Activated T-cell treated with anti-CD3 and anti-CD28 coated beads for 1 hour (primary cell): ENCODE measurements at places on chromosomes 4 and X.

DNA sequence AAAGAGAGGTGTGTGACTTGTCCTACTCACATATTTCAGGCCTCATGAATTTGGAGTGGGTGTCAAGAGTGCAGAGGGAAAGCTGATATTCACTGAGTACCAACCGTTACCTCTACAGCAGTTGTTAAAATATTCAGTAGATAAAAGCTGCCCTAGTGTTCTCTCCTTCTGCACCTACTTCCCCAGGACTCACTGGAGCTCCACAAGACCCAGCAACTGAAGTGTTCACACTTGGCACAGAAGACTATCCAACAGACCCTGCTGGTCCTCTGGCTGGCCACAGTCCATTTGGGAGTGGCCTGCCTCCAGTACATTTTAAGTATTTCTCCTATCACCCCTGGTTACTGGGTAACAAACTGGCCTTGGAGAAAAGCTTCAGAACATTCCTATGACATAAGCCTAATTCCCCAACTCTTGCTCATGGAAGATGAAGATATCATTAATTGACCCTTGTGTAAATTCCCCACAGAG lies 70.8 kb downstream of the PPARGC1A start:
- DNase-seq, result no peak

DNA sequence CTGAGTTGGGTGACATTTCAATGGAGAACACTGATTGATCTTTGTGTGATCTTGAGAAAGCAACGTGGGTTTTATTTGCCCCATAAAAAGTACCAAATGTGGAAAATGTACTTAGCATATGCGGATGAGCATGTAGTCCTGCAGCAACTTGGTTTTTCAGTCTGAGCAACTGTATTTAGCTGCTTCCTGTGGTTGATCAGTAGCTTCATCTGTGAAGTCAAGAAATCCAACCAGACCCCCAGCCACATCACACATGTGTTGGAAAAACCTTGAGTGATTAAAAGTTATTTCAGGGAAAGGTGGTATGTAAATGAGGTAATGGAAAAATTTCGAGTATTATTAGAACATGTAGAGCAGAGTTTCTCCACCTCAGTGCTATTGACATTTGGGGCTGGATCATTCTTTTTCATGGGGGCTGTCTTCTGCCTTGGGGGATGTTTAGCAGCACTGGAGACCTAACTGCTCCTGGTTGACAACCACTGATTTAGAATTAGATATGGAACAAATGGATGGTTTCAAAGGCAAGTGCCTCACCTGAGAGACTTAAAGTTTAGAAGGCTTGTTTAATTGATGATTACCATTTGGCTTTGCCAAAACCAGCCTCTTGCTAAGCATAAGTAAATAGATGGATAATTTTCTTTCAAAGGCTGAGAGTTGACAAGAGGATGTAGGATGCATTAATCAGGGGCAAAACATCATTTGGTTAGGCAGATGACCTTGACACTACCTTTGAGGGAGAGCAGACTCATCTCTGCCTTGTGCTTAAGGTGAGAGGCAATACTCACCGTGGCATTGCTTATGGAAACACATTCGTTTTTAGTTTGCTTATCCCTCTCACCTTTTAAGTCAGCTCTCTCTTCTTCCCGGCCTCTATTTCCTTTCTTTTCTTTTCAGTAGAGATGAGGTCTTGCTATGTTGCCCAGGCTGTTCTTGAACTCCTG lies 193.0 kb upstream of the RPS6KA3 start:
- no peak for DNase-seq

- DNase-seq, result no peak
Measured at GRCh38 chr4:87128006-87128705, 92.3 kb downstream of the KLHL8 start.

GRCh38 chr4:68655764-68656444 lies 14.5 kb downstream of the UGT2B15 start:
- no peak for DNase-seq

DNA sequence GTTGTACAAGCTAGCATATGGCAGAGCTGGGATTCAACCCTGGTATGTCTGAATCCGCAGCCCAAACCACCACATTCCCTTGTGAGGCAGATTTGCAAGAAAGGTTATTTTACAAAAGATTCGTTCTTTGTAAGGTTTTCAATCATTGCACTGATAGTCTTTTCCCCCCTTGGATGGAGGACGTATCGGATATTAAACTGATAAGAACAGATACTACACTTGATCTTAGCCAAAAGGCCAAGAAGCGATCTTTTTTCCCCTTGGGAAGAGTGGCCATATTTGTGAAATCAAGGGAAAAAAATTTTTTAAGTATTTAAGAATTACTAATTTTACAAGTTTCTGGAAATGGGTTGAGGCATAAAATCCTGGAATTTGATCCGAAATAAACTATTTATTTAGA lies 34.4 kb upstream of the MSMO1 start:
- no peak for DNase-seq

DNA sequence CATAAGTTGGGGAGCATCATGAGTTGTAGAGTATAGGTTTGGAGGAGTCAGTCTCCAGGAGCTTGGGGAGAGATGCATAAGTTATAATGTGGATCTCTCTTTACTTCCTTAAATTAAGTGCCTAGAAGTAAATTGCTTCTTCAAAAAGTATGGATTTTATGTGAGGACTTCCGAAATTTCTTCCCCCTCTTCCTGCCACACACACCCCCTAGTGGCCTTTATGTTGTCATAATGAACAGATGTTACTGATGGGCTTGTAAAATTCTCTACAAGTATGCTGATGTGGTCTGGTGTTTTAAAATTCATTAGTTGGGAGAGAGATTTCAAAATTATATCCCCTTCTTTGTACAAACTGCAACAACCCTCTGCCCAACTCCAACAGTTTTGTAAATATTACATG lies 2.3 kb upstream of the METTL14 start:
- no peak for DNase-seq

GRCh38 chrX:53452812-53453211 lies 18.6 kb upstream of the HSD17B10 start:
- no peak for DNase-seq

DNA sequence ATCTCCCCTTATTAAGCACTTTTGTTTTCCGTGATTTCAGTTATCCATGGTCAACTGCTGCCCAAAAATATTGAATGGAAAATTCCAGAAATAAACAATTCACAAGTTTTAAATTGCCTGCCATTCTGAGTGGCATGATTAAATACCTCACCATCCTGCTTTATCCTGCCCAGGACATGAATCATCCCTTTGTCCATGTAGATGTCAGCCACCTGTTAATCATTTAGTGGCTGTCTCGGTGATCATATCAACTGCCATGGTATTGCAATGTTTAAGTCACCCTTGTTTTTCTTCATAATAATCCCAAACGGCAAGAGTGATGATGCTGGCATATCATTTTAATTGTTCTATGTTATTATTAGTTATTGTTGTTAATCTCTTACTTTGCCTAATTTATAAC lies 79.8 kb upstream of the LHFPL1 start:
- no peak for DNase-seq

DNA sequence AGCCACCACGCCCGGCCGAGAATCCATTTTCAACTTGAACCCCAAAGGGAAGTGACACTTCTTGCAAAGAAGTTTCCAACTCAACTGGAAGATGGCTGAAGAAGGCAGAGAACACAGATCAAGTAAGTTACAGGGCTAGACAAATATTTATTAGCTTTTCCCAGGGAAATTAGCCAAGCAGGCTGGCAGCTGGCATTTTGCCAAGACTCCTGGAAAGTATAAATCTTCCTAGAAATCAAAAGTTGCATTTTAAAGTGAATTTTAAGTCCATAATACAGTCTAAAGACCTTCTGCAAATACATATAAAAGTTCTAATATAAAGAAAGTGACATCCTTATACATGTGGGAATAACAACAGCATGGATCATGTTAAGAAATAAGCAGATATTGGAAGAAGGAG lies 3.4 kb upstream of the MRPL1 start:
- no peak for DNase-seq

DNA sequence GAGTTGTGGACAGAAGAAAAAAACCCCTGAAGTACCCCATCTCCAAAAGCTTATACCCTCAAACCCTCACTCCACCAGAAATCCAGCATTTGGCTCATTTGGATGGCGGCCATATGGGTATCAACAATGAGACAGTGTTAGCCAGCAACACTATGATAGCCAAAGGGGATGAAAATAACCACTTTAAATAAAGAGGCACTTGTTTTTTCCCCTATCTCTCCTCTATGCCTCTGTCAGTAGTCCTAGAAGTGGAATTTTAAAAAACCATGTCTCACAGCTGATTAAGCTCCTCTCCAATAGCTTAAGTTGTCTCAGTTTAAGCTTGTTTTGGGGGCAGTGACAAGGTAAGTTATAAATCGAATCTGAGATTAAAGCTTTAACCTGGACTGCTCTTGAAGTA lies 124.0 kb downstream of the MOSPD2 start:
- DNase-seq, result no peak

- no peak for DNase-seq
Measured at GRCh38 chrX:77431227-77431626, 16.0 kb upstream of the FGF16 start.

DNA sequence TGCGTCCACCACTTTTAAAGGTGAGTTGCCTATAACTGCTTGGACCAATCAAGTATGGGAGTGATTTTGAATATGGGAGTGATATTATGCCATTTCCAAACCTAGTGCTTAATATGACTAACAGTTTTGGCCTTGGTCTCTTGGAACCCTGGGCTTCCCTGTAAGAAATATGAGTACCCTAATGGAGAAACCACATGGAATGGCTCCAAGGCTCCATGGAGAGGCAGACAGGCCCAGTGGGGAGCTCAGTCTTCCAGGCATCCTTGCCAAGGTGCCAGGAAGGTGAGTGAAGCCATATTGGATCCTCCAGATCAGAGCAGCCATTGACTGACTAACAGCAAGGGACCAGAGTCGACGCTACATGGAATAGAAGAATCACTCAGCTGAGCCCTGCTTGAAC lies 53.2 kb downstream of the MAML3 start:
- no peak for DNase-seq
